LoVo (cell line): ENCODE measurements at places on chromosomes 1 and 21.

- DNase-seq = no peak
Observed at GRCh38 chr1:187911820-187912219, 1083.1 kb downstream of the PLA2G4A start.

DNA sequence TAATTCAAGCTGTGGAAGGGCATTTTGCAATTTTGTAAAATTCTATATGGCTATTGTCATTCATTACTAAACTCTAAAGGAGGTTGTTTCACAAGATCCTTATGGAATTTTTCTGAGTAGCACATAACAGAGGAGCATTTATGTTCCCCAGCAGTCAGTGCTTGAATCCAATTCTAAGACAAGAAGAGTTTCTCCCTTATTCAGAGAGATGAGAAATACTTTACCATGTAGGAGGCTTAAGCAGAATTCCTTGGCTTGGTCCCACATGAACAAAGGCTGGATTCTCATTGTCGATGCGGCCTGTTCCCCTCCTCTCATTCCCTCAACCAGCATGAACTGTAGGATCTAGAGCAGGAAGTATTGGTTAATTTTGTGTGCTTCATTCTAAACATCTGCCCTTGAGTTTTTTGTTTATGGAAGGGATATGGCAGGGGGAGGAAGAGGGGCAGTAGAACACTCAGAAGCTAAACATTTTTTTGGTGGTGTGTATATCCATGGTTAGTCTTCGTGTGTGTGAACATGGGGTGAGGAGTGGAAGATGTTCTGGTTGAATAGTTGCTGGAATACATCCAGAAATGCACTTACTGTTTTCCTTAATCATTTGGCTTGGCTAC lies 74.3 kb downstream of the LAMC1 start:
- no peak for DNase-seq

- no peak for DNase-seq
Observed at GRCh38 chr21:45440736-45441350, 35.9 kb downstream of the COL18A1 start.

DNA sequence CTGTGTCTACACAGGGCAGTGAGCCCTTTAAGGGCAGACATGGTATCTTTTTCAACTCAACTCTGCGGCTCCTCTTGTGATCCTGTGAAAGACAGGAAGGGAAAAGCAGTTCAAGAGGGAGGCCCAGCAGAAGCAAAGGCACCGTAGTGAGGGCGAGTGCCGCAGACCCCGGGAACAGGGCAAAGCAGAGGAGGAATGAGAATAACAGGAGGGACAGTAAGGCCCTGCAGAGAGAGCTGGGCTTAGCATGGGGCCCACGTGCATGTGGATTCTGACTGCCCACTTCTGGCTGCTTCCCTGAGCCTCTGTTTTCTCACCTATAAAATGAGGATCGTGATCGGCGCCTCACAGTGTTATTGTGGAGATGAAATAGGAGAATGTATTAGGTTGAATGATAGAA lies 409.3 kb downstream of the PTPRU start:
- DNase-seq = no peak

DNA sequence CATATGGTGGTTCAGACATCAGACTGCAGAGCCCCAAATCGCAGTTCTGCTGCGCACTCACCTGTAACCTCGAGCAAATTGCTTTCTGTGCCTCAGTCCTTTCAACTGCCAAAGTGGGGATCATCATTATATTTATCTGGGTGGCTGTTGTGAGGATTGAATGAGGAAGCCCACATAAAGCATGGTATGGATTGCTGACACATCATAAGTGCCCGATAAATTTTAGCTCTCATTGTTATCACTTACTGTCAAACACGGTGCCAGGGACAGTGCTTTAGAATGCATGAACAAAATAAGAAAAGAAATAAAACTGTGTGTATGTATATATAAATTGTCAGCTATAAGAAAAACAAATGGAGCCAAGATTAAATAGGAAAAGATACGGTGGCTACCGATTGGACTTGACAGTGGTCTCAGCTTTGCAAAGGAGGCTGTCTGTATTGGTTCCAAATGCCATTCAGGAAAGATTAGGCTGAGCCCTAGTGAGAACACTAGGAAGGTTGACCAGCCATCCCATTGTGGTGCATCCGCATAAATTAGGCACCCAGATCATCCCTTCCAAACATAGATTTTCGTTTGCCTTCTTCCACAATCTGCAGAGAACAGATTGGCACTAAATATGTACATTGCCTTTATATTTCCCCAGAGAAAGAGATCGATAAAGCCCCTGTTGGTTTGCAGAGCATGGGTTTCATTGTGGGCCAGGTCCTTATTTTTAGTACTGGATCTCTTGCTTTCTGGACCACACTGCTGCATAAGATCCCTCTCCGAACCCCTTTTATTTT lies 91.8 kb upstream of the KAZN start:
- no peak for DNase-seq
